ENCODE measurements at places on chromosomes 4 and X.

DNA sequence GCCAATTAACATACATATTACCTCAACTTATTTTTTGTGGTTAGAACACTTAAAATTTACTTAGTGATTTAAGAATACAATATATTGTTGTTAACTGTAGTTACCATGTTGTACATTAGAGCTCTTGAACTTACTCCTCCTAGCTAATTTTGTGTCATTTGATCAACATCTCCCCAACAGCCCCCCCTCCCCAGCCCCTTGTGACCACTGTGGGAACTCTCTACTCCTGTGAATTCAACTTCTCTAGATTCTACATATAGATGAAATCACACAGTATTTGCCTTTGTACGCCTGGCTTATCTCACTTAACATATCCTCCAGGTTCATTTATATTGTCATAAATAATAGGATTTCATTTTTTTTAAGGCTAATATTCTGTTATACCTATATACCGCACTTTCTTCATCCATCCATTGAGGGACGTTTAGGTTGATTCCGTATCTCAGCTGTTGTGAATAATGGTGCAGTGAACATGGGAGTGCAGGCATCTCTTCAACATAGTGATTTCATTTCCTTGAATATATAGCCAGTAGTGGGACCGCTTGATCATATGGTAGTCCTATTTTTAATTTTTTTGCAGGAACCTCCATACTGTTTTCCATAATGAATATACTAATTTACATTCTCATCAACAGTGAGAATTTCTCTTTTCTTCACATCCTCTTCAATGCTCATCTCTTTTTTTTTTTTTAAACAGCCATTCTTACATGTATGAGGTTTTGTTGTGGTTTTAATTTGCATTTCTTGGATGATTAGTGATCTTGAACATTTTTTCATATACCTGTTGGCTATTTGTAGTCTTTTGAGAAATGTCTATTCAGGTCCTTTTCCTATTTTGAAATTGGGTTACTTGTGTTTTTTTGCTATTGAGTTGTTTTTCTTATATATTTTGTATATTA, 66.8 kb downstream of the RAPGEF2 start:
- no peak for DNase-seq

DNA sequence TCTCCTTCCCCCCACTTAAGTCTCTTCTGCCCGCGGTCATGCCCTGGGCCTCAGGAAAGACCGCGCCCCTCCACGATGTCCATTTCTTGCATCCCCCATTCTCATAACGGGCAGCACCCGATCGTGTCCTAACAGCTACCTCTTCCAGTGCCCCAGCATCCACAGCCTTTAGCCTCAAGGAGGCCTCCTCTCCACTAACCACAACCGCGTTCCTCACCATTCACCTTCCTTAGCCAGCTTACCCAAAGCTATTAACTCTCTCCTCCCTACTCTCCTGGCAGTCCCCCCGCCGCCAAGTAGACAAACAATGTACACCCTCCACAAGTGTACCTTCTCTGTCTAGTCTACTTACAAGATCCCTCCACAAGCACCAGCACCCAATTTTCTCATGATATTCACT, 58.6 kb upstream of the PAGE5 start:
- no peak for DNase-seq

DNA sequence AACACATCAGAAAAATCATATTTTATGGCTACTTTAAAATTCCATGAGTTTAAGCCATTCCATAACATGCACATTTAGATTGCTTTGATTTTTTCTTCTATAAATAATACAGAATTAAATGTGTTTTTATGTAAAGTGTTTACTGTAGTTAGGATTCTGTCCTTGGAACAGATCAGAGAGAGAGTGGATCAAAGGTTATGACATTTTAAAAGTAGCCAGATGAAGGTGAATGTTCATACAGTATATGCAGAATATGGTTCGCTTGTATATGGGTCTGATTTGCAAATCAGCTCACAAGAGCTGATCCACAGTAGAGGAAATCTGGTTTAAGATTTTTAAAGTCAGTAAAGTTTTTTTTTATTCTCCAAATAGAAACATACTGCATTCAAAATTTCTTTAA, 7.2 kb upstream of the PALLD start:
- no peak for DNase-seq

DNA sequence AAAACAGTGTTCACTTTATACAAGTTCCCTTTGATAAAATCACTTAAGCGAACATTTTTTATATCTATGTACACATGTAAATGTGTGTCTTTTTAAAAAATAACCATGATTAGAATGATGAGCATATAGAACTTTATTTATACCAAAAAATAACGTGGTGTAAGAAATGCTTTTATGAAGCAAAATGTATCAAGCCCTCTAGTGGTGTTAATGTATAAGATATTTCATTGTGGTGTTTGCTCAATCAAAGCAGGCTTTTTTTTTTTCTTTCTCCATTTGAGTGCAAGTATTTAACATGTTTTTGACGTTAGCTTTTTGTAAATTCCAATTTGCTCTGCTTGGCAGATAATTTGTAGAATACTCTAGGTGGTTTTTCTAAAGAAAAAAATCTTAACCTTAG, 2092.4 kb upstream of the TENM3 start:
- peak; percentile 32 for DNase-seq

DNA sequence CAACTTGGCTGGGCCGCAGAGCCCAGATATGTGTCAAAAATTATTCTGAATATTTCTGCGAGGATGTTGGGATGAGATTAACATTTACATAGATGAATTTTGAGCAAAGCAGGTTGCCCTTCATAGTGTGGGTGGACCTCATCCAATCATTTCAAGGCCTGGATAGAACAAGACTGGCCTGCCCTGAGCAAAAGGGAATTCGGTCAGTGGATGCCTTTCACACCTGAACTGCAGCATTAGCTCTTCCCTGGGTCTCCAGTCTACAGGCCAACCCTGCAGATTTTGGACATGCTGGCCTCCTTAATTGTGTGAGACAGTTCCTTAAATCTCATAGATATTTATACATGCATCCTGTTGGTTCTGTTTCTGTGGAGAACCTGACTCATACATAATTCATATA, 32.4 kb upstream of the SLC10A4 start:
- no peak for DNase-seq
